ENCODE measurements at places on chromosomes 7 and 10.

DNA sequence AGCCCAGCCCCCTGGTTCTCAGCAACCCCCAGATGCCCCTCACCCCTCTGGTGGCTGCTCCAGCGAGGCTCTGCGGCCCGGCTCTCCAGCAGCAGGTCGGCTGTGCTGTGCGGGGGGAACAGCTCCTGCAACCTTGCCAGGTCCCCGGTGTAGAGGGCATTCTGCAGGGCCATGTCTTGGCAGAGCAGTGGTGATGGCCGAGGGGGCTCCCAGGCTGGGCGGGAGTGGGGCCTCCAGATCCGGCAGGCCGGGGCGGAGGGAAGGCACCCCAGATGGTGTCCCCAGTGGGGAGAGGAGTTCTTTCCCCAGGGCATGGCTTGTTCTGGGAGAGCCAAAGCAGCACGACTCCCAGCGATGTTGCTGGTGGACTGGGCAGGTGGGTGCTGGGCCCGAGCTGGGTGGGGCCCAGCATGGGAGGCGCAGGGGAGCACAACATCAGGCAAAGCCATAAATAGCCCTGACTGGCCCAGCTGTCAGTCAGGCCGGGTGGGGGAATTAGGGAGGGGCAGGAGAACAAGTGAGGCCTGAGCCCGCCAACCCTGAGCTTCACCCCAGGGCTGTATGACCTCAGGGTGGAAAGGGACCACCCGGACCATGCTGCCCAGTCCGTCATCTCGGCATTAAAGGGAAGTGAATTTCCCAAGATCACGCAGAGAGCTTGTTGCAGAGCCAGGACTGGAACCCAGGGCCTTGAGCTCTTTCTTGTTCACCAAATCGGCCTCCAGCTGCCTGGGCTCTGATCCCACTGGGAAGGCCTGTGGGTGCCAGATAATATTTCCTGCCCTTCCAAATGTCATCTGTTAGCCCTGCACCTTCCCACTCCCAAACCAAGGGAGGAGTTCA lies 580 bp upstream of the ASB10 start:
- no peak for DNase-seq

DNA sequence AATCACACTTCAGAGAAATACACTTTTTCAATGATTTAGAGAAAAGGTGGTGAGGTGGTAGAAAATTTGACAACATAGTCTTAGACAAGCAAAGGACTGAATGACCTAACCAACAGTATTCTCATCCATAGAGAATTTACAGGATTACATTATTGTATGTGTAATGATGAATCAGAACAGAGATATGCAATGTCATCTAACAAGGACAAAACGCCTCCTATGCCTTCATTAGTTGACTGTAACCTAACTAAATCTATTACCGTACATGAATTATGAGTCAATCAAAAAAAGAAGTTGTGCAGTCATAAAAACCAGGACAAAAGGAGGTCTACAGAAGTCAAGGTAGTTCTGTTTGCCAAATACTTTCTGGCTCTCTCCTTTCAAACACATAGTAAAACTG lies 66.5 kb downstream of the RAB11FIP2 start:
- DNase-seq: no peak

GRCh38 chr7:39838326-39838725 lies 111.7 kb upstream of the CDK13 start:
- DNase-seq: no peak

DNA sequence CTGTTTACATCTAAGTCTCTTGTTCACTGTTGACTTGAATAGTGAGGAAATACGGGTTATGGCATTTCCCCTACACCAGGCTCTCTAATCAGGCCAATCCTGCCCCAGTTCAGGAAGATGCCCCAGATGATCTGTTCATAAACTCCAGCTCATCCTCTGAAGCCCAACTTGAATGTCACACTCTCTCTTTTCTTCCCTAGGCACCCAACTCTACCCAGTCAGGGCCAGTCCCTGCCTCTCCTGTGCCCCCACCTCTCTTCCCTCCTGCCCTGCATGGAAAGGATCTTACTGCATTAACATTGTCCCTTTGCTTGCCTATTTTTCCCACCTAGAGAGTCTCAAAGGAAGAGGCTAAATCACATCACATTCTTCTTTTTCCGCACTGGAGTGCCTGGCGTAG lies 10.6 kb upstream of the TRPV6 start:
- no peak for DNase-seq

DNA sequence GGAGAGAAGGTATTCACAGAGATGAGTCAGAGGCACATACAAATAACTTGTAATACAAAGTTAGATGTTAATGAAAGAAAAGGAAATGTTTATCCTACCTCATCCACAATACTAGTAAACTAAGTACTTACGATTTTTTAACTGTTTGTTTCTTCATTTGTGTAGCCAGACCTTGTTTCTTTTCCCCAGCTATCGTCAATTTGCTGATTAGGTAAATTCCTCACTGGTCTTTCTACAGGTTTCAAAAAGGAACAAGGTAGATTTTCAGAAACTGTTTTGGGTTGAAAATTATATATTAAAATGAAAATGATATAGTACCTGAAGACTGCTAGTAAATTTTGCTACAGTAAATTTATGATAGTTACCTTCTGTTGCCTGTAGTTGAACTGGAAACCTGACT lies 56.6 kb downstream of the PON1 start:
- DNase-seq: no peak

GRCh38 chr10:124685261-124685660 lies 58.9 kb downstream of the FAM53B start:
- no peak for DNase-seq

- DNase-seq: peak; percentile 8
Observed at GRCh38 chr7:2996141-2996540, 47.5 kb downstream of the CARD11 start.

GRCh38 chr7:150966002-150966401 lies 12.1 kb downstream of the KCNH2 start:
- DNase-seq: no peak

DNA sequence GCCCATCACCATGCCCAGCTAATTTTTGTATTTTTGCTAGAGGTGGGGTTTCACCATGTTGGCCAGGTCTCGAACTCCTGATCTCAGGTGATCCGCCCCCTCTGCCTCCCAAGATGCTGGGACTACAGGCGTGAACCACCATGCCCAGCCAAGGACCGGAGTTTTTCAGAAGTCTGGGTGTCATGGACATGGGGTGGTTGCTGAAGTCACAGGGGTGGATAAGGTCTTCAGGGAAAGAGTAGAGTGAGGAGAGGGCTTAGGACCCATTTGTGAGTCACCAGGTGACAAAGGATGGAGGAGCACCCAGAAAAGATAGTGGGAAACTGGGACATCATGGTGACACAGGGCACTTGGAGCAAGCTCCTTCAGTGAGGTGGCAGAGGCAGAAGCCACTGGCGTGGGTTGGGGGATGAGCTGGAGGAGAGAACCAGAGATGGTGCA lies 2.8 kb upstream of the GPRIN2 start:
- peak; percentile 58 for DNase-seq

DNA sequence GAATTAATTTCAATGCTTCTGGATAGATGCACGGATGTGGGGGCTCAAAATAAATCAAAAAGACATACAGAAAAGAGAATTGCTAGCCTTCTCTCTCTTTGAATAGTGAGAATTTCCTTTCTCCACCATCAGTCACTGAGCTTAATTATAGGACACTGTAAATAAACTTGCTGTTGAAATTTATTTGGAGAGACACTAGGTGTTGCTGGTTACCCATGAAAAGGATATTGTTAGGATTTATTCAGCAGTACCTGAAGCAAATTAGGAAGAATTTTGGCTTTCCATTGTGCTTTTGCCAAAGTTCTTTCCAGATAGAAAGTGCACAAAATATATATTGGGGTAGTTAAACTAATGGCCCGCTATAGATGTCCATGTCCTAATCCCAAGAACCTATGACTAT lies 27.6 kb downstream of the GCC1 start:
- no peak for DNase-seq

DNA sequence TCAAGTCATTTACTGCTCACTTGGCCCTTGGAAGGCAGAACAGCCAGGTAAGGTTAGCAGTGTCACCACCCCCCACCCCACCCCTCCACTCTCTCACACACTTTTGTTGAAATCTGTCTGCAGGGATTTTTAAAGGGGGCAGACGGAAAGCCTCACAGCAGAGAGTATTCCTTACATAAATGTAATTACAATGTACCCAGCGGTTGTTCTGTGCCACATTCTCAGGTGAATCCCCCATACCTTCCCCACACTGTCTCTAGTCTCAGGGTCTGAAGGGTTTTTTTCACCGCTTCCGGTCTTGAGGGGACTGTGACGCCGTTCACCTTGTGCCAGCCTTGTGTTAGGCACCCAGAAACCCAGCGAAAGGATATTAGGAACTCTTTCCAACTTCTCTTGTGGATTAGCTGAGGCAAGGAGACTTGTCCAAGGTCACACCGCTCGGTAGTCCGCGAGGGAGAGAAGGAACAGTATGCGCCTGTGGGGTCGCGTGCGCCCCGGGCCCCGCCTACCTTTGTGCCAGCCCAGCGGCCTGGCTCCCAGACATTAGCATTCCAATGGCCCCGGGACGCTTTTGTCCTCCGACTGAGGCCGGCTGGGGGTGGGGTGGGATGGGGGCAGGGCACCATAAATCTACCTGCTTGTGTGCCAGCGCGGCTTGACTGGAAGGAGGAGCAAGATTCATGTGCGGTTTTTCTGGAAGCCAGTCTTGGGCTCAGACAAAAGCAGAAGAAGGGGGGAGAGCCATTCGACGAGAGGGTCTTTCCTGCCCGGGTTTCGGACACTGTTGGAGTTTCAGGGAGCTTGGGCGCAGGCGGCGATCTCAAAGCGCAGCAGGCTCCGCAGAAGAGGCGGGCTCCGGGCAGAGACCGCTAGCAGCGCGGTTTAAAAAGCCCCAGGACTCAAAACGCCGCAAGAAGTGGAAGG lies 4.5 kb downstream of the NEUROG3 start:
- no peak for DNase-seq

GRCh38 chr10:71782917-71783490 lies 9.7 kb upstream of the VSIR start:
- no peak for DNase-seq

DNA sequence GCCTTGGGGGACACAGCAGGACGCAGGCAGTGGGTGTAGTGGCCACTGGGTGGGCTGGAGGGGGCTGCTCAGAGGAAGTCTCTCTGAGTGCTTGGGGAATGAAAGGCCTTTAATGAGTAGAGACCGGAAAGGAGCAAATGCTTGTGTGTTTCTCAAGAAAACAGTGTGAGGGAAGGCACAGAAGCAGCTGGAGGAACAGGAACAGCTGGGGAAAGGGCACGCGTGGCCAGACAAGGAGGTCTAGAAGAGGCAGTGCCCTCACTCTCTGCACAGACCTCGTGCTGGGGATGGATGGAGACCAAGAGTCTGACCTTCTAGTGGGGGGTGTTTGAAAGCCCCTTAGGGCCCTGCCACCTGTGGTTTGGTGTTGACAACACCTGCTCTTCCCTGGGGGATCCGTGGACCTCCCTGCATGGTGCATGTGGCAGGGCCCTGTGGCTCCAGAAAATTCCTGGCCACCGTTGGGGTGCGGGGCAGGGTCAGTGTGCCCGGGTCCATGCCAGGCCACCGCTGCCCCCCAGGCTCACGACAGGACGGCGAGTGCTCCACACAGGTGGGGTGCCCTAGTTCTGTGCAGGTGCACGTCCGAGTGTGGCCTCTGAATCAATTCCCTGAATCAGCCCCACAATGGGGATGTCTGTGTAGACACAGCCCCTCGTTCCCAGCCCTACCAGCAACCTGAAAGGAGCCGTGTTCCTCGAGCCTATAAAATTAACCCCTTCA lies 25.9 kb upstream of the FAM20C start:
- no peak for DNase-seq

GRCh38 chr7:12727455-12728191 lies 40.2 kb downstream of the ARL4A start:
- no peak for DNase-seq

DNA sequence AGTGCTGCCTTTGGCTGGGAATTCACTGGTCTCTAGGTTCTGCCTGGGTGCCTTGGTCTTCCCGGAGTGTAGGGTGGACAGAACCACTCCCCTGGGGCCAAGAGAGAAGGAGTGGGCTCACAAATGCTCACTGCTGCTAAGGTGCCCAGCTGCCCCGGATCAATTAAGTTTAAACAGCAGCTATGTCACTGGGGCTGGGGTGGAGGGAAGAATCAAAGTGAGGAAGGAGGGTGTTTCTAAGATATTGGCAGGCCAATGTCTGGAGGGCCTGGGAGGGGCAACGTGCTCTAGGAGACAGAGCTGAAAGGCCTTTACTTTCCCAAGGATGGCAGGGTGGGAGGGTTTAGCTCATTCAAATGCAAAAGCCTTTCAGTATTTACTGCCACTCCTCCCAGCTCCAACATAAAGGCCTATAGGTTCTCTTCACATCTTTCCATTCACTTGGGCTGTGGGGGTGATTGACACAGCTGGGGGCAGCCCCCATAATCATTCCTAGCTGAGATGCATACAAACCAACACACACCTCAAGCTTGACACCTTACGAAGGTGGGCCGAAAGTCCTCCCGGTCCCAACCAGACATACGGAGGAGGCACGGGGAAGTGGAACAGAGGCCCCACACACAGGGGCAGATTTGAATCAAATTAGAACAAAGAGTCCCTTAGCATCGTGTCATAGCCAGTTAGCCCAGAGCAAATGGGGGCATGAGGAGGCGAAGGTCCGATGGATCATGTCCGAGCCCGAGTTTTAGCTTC lies 108.0 kb upstream of the EFCAB10 start:
- DNase-seq: peak; percentile 60

DNA sequence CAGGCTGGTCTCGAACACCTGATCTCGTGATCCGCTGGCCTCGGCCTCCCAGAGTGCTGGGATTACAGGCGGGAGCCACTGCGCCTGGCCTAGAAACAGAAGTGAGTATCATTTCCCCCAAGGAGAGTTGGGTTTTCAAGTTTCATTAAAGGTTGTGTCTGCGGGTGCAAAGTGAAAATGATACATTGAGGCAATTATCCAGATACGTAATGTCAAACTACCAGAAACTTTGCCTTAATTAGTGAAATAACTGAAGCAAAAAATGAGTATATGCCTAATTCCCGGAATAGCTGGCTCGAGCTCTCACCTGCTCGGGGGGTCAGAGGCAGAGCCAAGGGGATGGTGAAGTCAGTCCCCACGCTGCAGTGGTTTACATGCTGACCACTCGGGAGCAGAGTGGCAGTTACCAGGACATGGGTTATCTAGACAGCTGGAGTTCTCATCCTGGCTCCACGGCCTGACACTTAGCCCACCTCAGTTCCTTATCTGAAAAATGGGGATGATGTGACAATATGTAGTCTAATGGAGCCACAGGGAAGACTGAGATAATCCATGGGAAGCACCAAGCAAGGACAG lies 25.5 kb downstream of the CHST15 start:
- DNase-seq: no peak

GRCh38 chr7:110322796-110323195 lies 768.1 kb upstream of the LRRN3 start:
- no peak for DNase-seq

- no peak for DNase-seq
Observed at GRCh38 chr10:49280001-49280408, 19.0 kb upstream of the C10orf71 start.

- no peak for DNase-seq
Observed at GRCh38 chr7:149788300-149788851, 15.0 kb upstream of the ZNF467 start.

GRCh38 chr10:98326621-98327027 lies 58.6 kb upstream of the LOXL4 start:
- DNase-seq: no peak

GRCh38 chr10:2963889-2964631 lies 103.3 kb upstream of the PFKP start:
- DNase-seq: no peak

- DNase-seq: no peak
Observed at GRCh38 chr7:29496355-29497020, 67.1 kb upstream of the PRR15 start.

All from activated effector memory CD4-positive, alpha-beta T cell treated with anti-CD3 and anti-CD28 coated beads, Interleukin-2, amount 50 U/mL, for 16 hours (primary cell).